Naive B cell (primary cell): ENCODE measurements at places on chromosomes 2 and 18. TPM values are rescaled to one million over a fixed set of nuclear protein-coding genes. Genes with fewer than 3 reads are reported as not detected.

DNA sequence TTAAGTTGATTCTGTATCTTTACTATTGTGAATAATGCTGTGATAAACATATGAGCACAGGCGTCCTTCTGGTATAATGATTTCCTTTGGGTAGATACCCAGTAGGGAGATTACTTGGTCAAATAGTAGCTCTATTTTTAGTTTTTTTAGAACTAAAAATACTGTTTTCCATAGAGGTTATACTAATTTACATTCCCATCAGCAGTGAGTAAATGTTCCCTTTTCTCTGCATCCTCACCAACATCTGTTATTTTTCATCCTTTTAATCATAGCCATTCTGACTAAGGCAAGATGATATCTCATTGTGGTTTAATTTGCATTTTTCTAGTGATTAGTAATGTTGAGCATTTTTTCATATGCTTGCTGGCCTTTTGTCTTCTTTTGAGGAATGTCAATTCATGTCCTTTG is 35.1 kb downstream of the PMS1 start:
- no peak overlapping the region for H3K4me3 ChIP-seq
- H3K4me1 ChIP-seq = no peaks in the 10 kb centered on the region
- H3K36me3 ChIP-seq = peaks cover 15% of the 10 kb centered on the region
- no peak for DNase-seq
- no peak overlapping the region for H3K27ac ChIP-seq

- H3K27me3 ChIP-seq = no peaks in the 10 kb centered on the region
- H3K27ac ChIP-seq = no peak overlapping the region
- no peak overlapping the region for H3K4me3 ChIP-seq
Measured at GRCh38 chr2:119841550-119841949, 81.8 kb downstream of the PTPN4 start.

GRCh38 chr2:61793389-61793836 is 60.4 kb downstream of the FAM161A start:
- H3K27me3 ChIP-seq = peaks cover 8% of the 10 kb centered on the region
- H3K4me3 ChIP-seq = peak overlapping the region; percentile 80
- no peaks in the 10 kb centered on the region for H3K36me3 ChIP-seq
- peak overlapping the region; percentile 67 for H3K27ac ChIP-seq

Gene AOX1
- not detected for polyA plus RNA-seq

GRCh38 chr2:118987886-118988285 is 45.9 kb downstream of the MARCO start:
- DNase-seq = no peak
- H3K4me3 ChIP-seq = no peak overlapping the region
- H3K27ac ChIP-seq = no peak overlapping the region

GRCh38 chr2:173740639-173741038 is 224.5 kb downstream of the SP3 start:
- peaks cover 10% of the 10 kb centered on the region for H3K27me3 ChIP-seq
- H3K4me1 ChIP-seq = no peaks in the 10 kb centered on the region
- no peak overlapping the region for H3K27ac ChIP-seq
- no peak overlapping the region for H3K4me3 ChIP-seq
- no peak for DNase-seq

Gene EPB41L3
- not detected for polyA plus RNA-seq
